ENCODE measurements at places on chromosomes 4 and X.

GRCh38 chr4:177016541-177017141 lies 223.9 kb upstream of the VEGFC start:
- no peak for DNase-seq

GRCh38 chrX:72366178-72366577 lies 60.5 kb upstream of the CITED1 start:
- DNase-seq = no peak

DNA sequence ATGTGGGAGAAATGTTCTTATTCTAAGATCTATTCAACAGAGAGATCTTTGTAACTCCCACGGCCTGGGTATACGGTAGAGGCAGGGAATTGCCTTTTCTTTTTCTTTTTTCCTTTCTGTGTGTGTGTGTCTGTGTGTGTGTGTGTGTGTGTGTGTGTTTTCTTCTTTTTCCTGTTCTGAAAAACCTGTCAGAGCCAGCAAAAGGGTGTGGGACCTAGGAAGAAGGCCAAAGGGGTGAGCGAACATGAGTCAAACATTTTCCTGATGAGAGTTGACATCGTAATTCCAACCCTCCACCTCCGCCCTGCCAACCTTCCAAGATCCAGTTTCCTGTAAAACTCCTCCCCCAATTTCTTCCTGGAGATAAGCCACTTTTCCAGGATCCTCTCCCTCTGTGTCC lies 2.8 kb upstream of the CHIC2 start:
- no peak for DNase-seq

DNA sequence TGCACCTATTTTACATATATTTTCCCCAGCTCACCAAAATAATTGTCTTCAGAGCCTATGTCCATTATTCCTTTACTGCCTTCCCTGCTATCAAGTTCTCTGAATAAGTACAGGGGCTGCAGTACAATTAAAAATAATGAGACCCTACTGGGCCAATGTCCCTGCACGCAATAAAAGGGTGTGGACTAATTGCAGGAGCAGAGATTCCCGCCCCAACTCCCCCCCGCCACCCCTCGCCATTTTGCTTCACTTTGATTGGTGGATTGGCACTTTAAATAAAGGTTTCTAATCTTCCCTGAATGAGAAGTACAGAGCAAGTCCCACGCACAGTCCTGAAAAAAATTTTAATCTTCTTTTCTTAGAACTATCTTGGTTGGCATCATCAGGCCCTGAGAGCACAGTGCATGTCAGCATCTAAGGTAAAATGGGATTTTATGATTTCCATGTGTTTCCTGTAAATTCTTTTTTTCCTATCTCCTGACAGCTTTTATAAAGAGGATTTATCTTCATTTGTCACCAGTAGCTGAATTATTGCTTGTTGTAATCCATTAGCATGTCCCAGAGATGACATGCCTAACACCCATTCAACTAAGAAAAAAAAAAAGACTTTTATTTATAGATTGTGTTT lies at the start of gene AMBN:
Gene AMBN (plus strand): TSS at position 302 of the 628 bp plus-strand sequence. CDS start 103 bp downstream, at position 405.
- no peak for DNase-seq

DNA sequence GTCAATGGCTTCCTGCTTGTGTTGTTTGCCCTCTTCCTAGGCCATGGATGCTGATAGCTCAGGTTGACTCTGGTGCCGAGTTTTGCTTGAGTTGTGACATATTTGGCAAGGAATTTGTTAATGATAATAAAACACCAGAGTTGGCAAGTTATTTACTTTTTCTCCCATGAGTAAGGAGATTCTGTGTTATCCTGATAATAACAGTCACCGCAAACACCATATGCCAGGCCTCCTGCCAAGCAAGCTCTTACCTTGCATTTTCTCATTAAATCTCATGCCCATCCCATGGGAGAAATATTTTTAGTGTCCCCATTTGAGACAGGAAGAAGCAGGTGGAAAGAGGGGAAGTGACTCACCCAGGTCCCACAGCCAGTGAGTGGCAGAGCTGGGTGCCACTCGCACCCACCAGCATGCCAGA lies 67.4 kb upstream of the CLCN4 start:
- no peak for DNase-seq

- no peak for DNase-seq
Measured at GRCh38 chr4:144411119-144411518, 234.8 kb upstream of the HHIP start.

GRCh38 chrX:77658886-77659285 lies 127.1 kb downstream of the ATRX start:
- no peak for DNase-seq

GRCh38 chrX:119539872-119540271 lies 25.3 kb downstream of the STEEP1 start:
- no peak for DNase-seq

DNA sequence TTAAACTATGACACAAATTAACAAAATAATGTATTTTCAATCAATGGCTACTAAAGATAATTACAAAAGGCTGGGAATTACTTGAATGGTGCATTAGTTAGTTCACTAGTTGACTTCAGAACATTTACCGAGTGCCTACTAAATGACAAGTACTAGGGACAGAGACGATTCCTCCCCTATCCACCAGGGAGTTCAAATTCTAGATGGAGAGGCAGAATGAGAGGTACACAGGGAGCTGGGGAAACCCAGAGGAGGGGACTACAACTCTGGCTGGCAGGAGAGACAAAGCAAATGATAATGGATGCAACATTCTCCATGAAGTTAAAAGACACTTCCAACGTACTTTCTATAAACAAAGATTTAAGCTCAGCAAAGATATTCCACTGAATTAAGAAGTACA lies 43.1 kb upstream of the MCF2 start:
- DNase-seq = no peak

- no peak for DNase-seq
Measured at GRCh38 chr4:135256111-135256510, 1054.5 kb upstream of the PABPC4L start.

- no peak for DNase-seq
Measured at GRCh38 chr4:148787831-148788477, 345.7 kb upstream of the NR3C2 start.

- no peak for DNase-seq
Measured at GRCh38 chrX:142040906-142041305, 137.2 kb downstream of the MAGEC1 start.

DNA sequence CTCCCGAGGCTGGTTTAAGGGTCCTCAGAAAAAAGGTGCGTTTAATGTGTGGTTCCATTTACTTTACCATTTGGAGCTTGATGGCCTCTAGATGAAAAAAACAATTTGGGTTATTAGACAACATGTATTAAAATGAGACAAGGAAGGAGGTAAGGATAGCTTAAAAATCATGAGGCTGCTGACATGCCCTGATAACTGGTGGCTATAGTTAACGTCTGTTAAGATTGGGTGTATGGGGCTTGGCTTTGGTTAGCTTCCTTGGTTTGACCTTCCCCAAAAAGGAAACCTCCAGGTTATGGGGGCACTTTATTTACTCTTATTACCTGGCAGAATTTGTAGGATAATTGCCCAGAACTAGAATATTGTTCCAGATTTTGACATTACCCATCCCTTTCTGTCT lies 51.5 kb downstream of the HMGB2 start:
- no peak for DNase-seq

GRCh38 chrX:130304587-130305368 lies 34.9 kb upstream of the SLC25A14 start:
- no peak for DNase-seq

DNA sequence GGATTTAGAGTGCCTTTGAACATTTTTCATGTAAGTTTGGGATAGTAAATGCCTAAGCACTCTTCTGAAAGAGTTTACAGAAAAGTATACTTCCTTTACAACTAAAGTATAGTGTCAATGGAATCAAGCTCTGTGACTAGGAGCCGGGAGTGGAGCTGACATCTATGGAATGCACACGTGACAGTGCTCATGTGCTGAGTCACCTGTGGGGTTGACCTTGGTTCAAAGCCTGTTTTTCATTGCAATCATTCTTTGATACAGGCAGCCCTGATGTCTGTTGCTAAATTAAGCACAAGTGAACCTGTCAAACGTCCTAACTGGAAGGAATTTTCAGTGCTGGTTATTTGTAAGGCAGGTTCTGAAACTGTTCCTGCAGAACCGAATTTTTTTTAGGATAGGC lies 82.5 kb downstream of the GPAT3 start:
- DNase-seq = no peak

DNA sequence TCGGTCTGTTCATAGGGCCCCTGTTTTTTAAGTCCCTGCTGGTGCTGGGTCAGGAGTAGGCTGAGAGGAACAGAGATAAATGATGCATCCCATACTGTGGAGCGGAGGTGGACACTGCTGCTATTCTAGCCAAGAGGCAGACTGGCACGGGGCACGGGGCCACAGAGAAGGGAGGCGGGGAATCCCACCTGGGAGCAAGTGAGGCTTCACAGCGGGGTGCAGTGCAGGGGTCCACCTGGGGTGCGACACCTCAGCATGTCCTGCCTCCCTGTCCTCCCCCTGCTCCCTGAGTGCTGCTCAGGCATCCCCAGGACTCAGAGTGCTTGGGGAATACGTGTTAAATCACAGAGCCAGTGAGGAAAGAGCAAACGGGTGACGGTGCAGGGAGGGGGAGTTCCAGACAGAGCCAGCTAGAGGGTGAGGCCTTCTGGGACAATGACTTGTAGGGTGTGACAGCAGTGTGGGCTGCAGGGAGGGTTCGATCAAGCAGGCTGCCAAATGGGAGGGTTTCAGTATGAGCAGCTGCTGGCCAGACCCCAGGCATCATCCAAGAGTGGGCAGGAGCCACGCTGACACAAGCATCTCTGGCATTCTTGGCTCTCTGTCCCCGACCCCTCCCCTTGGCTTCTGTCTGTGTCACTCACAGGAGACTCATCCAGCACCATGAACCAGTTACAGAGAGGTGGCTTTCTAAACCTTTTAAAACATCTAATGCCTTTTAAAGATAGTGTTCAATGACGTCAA lies 13.7 kb upstream of the HTRA3 start:
- DNase-seq = no peak

- DNase-seq = no peak
Measured at GRCh38 chrX:44173219-44173618, 170.3 kb downstream of the EFHC2 start.

GRCh38 chrX:15336023-15336413 lies 695 bp upstream of the PIGA start:
- DNase-seq = peak; percentile 16

GRCh38 chrX:68018248-68019203 lies 414.8 kb downstream of the OPHN1 start:
- no peak for DNase-seq

- DNase-seq = no peak
Measured at GRCh38 chrX:74922922-74923543, 2.2 kb downstream of the NEXMIF start.

DNA sequence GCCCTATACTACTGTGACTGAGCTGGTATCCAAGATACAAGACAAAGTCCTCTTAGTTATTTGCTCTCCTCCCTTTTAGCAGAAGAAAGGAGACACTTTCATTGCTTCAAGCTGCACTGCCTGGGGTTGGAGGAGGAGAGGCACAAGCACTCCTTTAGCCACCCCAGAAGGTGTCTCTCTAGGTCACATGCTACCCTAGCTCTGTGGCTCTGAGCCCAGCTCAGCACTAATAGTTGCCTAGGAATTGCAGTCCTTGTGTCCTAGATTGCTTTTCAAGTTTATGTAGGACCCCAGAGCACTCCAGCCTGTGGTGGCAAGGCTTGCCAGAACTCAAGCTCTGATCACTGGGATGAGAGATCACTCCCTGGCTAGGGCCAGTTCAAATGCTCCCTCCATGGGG lies 24.4 kb upstream of the LHFPL1 start:
- peak; percentile 62 for DNase-seq

DNA sequence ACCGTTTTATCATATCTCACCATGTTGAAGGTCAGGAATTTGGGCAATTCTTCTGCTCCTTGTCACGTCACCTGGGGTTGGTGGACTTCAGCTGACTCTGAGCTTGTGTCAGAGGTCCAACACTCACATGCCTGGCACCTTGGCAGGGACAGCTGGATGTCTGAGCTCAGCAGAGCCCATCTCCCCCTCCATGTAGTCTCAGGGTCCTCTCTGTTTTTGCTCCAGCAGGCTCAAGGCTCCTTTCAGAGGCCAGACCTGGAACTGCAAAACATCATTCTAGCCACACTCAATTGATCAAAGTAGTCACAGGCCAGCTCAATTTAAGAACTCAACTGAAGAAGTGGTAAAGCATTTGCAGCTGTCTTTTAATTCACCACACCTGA lies 45.4 kb downstream of the EDNRA start:
- no peak for DNase-seq
